ENCODE measurements at places on chromosomes 3 and 15.

DNA sequence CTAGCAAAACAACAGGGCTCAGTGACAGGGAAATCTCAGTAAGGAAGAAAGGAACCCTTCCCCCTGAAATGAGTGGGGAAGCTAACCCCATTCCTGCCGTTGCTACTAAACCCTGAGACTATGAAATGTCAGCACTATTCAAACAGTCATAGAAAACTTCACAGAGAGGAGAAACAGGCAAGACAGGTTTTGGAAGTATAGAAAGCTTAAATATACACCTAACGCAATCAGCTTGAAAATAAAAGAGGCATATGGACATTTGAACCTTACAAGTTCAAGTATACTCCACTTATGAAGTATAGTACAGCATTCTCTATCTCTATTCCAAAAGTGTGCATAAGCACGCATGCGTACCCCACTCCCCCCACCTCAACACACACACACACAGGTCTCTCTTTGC is 17.6 kb upstream of the FRMD4B start:
- no peak for DNase-seq

DNA sequence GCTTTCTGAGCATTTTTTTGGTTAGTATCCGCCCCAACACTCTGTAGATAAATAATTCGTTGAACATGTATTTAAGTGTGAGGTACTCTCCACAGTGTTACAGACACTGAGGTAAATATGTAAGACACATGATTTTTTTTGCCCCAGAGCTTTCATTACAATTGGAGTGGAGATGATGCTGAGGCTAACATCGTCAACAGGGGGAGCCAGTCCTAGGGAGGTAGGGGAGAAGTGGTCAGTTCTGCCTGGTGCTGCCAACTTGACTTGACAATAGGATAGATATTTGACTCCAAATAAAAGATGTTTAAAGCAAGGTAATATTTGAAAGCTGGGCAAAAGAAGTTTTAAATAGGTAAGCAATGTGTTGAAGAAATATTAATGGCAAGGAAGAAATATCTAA is 295.7 kb downstream of the UNC13C start:
- no peak for DNase-seq

- DNase-seq: no peak
Observed at GRCh38 chr3:17047894-17048293, 163.1 kb downstream of the PLCL2 start.

DNA sequence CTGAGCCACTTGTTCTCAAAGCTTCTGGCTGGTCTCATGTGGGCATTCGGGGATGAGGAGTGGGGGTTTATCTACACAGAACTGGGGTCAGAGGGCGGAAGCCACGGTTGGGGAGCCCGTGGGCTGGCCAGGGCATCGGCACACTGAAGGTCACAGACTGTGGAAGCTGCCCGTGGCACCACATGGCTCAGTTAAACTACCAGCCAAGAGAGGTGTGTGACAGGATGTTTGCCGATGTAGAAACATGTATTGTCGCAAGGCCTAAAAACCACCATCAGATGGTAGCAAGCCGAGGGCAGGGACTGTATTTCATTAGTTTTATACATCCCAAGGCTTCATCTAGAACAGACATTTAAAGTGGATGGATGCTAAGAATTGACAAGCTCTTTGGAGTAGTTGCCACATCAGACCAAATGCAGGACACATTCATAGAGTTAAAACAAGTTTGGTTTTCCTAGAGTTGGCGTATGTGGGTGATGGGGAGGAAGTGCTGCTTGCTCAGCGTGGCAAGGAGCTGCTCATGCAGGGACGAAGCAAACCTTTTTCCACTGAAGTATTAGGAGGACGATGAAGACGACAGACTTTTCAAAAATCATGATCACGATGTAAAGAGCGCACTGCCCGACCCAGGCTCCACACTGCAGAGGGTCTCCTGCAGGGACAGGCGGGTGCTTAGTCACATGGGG is 9.6 kb upstream of the MUSTN1 start:
- no peak for DNase-seq

DNA sequence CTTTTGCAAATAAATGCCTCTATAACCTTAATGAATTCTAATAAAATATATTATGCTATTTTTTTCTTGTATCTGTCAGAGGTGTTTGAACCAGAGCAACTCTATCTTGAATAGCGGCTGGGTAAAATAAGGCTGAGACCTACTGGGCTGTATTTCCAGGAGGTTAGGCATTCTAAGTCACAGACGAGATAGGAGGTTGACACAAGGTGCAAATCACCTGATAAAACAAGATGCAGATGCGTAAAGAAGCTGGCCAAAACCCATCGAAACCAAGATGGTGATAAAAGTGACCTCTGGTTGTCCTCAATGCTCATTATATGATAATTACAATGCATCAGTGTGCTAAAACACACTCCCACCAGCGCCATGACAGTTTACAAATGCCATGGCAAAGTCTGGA is 990.7 kb downstream of the FHIT start:
- no peak for DNase-seq

GRCh38 chr3:190593075-190593474 is 79.2 kb downstream of the IL1RAP start:
- DNase-seq: no peak

GRCh38 chr3:74801924-74802323 is 187.5 kb upstream of the CNTN3 start:
- no peak for DNase-seq

- no peak for DNase-seq
Observed at GRCh38 chr3:159380891-159381290, 579.0 kb downstream of the MFSD1 start.

DNA sequence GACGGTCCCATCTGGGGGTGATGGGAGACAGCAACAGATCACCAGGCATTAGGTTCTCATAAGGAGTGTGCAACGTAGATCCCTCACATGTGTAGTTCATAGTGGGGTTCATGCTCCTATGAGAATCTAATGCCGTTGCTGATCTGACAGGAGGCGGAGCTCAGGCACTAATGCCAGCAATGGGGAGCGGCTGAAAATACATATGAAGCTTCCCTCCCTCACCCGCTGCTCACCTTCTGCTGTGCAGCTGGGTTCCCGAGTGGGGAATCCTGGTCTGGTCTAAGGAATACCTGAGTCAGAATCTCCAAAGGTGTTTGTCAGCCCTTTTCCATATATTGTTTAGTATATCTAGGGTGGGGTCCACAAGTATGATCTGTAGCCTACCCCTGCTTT is 52.3 kb downstream of the CHD2 start:
- no peak for DNase-seq

GRCh38 chr15:85870216-85871014 is 75.7 kb upstream of the KLHL25 start:
- no peak for DNase-seq

DNA sequence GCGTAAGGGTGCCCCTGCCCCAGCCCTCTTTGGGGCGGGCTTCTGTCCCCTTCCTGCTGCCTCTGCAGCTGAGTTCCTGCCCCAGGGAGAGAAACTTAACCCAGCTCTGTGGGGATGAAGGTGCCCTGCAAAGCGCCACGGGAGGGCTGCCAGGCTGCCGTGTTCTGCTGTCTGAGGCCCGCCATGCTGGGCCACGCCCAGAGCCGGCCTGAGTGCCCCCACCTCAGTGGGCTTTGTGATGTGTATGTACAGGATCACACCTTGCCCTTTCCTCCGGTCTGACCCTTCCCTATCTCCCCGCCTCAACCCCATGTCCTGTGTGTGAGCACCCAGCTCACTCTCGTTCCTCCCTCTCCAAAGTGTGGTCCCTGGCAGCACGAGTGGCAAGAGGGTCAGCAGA is 22.6 kb downstream of the C15orf39 start:
- no peak for DNase-seq

- peak; percentile 93 for DNase-seq
Observed at GRCh38 chr3:46866720-46867549, 3.7 kb upstream of the MYL3 start.

DNA sequence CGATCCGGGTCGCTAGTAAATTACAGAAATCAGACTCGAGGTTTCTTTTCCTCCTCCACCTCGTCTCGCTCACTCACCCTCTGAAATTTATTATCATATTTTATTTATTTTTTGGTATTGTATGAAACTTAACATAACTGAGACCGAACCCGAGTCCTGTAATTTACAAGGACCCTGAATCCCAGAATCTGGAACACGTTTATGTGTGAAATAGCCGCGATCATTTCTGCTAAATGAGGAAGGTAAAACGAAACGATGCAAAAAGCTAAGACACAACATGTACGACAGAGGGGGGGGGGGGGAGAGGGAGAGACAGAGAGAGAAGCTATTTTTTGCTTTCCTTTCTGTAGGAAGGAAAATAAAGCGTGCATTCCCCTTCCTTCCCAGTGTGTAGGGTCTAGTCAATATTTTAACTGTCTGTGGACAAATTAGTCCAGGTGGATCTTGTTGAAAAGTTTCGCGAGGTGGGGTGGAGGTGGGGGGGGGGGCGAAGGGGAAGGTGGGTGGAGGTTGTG is 1.6 kb downstream of the BBX start:
- no peak for DNase-seq

- no peak for DNase-seq
Observed at GRCh38 chr3:38493031-38493430, 3.1 kb upstream of the EXOG start.

- no peak for DNase-seq
Observed at GRCh38 chr3:180855364-180855763, 57.1 kb upstream of the FXR1 start.

- DNase-seq: no peak
Observed at GRCh38 chr3:99242271-99242670, 340.8 kb upstream of the DCBLD2 start.
